CD14-positive monocyte (primary cell): ENCODE measurements at places on chromosomes 11 and 22. TPM values are rescaled to one million over a fixed set of nuclear protein-coding genes. Genes with fewer than 3 reads are reported as not detected.

The JHY gene
- polyA plus RNA-seq: 0.68 TPM

The SEPTIN5 gene
- 0.27 and 0.64 TPM in 2 replicates for polyA plus RNA-seq

The MYBPC3 gene
- polyA plus RNA-seq: 0.03 TPM

The IL17RA gene
- 118 TPM for polyA plus RNA-seq

The DMC1 gene
- polyA plus RNA-seq: not detected

The SHISA8 gene
- polyA plus RNA-seq: not detected
